Mammary epithelial cell (primary cell): ENCODE measurements at places on chromosomes 1 and 21. TPM values are rescaled to one million over a fixed set of nuclear protein-coding genes. Genes with fewer than 3 reads are reported as not detected.

SELL gene
- not detected in 2 replicates for total RNA-seq

LZIC gene
- 30.6 and 33.7 TPM in 2 replicates for total RNA-seq

PATJ gene
- 73.4 and 75.3 TPM in 2 replicates for total RNA-seq

AMY2B gene
- total RNA-seq, result 7.3 TPM

FUBP1 gene
- total RNA-seq, result 85.9 TPM

IL20 gene
- not detected in 2 replicates for total RNA-seq

SLC22A15 gene
- total RNA-seq, result 51.2 TPM

C1QTNF12 gene
- total RNA-seq, result 2.7 and 6.5 TPM in 2 replicates

LYPLAL1 gene
- 34.5 and 51.8 TPM in 2 replicates for total RNA-seq

GPX7 gene
- total RNA-seq, result 23.5 TPM

HPCA gene
- total RNA-seq, result not detected in 2 replicates

DNA sequence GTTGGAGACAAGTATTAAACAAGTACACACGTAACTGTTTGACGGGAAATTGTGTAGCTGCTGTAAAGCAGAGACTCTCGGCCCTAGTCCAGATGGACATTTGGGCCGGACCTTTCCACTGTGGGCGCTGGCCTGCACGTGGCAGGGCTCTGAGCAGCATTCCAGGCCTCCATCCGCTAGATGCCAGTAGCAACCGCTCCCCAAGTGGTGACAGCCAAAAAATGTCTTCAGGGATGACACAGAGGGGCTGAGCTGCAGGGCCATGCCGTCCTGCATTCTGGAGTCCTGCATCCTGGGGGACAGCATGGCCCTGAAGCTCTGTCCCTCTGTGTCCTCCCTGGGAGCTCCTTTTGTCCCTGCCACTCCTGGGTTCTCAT is 24.8 kb downstream of the A3GALT2 start:
- no peak for DNase-seq

GRCh38 chr1:195608883-195609282 is 999.4 kb downstream of the KCNT2 start:
- DNase-seq, result no peak

DNA sequence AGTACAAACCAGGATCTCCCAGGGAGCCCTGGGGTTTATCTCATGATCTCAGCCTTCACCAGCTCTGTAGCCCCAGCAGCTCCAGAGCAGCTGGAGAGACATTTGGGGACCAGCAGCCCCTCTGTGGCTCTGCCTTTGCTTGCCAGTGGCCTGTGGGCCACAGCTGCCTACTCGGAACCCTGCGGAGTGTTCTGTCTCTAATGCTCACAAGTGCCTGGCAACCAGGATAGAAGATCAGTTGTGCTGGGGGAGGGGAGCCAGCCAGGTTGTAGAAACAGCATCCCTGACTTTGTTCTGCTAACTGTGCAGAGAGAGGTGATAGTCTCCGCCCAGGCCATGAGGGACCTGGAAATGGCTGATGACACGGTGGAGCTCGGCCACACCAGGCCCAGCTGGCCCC is 50.9 kb upstream of the KCNJ15 start:
- no peak for DNase-seq

GRCh38 chr1:114108751-114109255 is 44.9 kb downstream of the SYT6 start:
- no peak for DNase-seq

DNA sequence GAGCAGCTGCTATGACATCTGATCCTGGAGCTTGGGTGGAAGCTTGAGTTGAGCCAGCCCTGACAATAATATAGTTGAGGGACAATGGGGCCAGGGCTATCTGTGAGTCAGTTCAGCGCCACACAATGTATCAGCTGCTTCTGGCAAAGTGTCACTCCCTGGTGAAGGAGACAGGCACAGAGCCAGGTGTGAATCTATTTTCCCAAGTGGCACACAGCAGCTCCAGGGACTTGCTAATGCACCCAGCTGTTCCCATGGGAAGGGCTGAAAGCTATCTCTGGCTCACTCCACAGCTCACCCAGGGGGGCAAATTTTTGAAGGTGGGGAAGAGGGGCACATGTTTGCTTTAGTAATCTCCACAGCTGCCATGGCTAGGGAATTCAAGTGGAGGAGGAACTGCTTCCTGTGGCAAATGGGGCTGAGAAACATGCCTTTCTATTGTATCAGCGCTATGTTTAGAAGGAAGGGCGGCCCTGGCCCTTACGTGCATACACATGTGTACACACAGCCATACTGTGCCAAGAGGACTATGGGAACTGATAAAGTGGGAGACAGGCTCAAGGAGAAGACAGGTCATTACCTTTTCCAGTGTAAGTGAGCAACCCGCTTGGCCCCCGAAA is 2.2 kb downstream of the CYB5R1 start:
- DNase-seq, result peak; percentile 38

DNA sequence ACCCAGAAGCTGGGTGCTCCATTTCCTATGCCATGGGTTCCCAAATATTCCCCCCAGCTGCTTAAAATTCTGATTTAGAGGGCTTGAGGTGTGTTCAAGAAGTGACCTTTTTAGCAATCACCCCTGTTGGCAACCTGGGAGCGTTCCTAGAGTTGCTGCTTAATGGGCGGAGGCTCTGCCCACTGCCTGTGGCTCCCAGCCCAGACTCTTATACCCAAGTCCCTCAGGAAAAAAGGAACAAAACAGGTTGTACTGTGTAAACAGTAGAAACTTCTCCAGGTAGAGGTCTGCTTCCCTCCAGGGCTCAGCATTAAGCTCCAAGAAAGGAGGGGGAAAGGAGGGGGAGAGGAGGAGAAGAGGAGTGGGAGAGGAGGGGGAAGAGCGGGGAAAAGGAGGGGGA is 14.6 kb upstream of the TENT5C start:
- no peak for DNase-seq

GRCh38 chr1:224759135-224759534 is 143.0 kb downstream of the CNIH3 start:
- no peak for DNase-seq

GRCh38 chr21:26583769-26584168 is 10.7 kb upstream of the CYYR1 start:
- DNase-seq, result no peak

GRCh38 chr21:38399103-38399502 is 99.2 kb downstream of the ERG start:
- no peak for DNase-seq

DNA sequence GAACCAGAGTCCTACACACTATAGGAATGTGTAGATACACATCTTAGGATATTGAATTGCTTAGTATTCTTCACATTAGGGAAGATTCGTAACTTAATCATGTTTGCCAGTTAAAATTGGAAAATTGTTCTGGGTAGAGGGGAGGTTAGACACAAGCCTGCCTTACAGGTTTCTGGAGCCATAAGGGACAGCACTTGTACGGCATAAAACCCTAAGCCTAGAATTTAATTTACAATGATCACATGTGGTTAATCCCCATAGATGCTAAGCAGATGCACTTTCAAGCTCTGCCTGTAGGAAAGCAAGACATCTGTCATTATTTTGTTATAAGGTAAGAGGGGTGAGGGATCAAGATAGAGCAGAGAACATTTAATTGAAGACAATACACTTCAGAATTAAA is 820.7 kb downstream of the NCAM2 start:
- DNase-seq, result no peak

GRCh38 chr1:21524686-21525339 is 15.6 kb downstream of the ALPL start:
- DNase-seq, result no peak

DNA sequence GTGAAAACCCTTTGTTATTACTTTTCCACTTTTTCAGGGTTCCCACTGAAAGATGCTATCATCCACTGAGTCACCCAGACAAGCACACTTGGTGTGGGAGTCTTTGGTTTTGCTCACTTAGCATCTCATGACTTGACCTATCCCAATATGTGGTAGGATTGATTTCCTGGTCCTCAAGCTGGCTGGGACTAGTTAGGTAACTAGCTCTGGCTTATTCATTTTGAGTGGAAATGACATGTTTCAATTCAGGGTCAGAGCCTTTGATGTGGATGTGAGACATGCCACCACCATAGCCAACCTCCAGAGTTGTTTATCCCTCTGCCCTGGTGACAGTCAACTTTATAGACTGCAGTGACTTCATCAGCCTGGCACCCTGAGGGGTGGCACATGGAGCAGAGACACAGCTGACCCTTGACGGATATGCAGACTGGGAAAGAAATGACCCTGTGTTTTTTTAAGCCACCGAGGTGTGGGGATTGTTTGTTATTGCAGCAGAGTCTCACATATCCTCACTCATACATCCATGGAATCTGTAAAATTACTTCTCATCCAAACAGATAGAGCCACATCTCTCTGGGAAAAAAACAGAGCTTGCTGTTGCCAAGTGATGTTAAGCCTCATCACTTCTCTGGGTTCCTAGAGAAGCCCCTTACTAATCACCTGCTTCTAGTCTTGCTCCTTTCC is 699.9 kb downstream of the MATN1 start:
- no peak for DNase-seq

DNA sequence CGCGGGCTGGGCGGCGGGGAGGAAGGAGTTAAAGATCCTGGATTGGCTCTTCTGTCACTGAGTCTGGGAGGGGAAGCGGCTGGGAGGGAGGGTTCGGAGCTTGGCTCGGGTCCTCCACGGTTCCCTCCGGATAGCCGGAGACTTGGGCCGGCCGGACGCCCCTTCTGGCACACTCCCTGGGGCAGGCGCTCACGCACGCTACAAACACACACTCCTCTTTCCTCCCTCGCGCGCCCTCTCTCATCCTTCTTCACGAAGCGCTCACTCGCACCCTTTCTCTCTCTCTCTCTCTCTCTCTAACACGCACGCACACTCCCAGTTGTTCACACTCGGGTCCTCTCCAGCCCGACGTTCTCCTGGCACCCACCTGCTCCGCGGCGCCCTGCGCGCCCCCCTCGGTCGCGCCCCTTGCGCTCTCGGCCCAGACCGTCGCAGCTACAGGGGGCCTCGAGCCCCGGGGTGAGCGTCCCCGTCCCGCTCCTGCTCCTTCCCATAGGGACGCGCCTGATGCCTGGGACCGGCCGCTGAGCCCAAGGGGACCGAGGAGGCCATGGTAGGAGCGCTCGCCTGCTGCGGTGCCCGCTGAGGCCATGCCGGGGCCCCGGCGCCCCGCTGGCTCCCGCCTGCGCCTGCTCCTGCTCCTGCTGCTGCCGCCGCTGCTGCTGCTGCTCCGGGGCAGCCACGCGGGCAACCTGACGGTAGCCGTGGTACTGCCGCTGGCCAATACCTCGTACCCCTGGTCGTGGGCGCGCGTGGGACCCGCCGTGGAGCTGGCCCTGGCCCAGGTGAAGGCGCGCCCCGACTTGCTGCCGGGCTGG is at the start of gene NPR1:
TSS of gene NPR1 (plus strand) at position 170 of the 818 bp plus-strand sequence. CDS start at position 591, 421 bp downstream.
- DNase-seq, result peak; percentile 31

GRCh38 chr21:15084668-15085067 is 19.9 kb upstream of the NRIP1 start:
- no peak for DNase-seq

GRCh38 chr21:42056996-42057689 is 14.0 kb upstream of the UMODL1 start:
- peak; percentile 71 for DNase-seq

GRCh38 chr1:205030896-205031295 is 12.1 kb upstream of the CNTN2 start:
- no peak for DNase-seq

GRCh38 chr1:184189361-184189760 is 137.8 kb downstream of the TSEN15 start:
- DNase-seq, result no peak

- DNase-seq, result peak; percentile 76
These were observed at the start of gene MAP7D1 for GRCh38 chr1:36155408-36156328. Gene MAP7D1 (plus strand): TSS chr1:36156160. CDS start chr1:36156418, 258 bp downstream.

GRCh38 chr1:6815726-6816125 is 30.5 kb downstream of the CAMTA1 start:
- no peak for DNase-seq
